ENCODE measurements at places on chromosomes 7 and 10. TPM values are rescaled to one million over a fixed set of nuclear protein-coding genes. Genes with fewer than 3 reads are reported as not detected.

DNA sequence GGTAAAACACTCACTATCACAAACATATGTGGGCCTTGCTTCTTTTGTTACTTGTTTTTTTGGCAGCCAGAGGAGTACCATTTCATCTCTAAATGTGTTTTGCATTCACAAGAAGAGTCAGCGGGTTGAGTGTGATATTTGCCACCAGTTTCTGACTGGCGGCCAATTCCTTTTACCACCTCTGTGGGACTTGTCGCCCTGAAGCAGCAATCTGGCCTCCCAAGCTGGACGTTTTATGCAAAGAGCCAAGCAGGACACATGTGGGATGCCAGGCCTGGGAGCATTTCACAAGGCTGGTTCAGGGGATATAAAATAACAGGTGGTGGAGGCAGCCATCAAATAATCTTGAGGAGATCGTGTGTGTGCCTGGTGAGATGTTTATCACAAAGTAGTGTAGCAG is 61.8 kb upstream of the TRIL start:
- no peak overlapping the region for H3K4me3 ChIP-seq
- no peaks in the 10 kb centered on the region for H3K36me3 ChIP-seq
- H3K27ac ChIP-seq = no peak overlapping the region
- H3K4me1 ChIP-seq = no peaks in the 10 kb centered on the region
- peaks cover 3% of the 10 kb centered on the region for H3K27me3 ChIP-seq

- no peaks in the 10 kb centered on the region for H3K4me1 ChIP-seq
- DNase-seq = no peak
- H3K36me3 ChIP-seq = no peaks in the 10 kb centered on the region
Measured at GRCh38 chr7:132355048-132355447, 221.2 kb downstream of the PLXNA4 start.

GRCh38 chr10:58909881-58910280 is 266.6 kb upstream of the PHYHIPL start:
- H3K27ac ChIP-seq = no peak overlapping the region
- H3K4me1 ChIP-seq = no peaks in the 10 kb centered on the region
- no peak overlapping the region for H3K4me3 ChIP-seq
- H3K36me3 ChIP-seq = no peaks in the 10 kb centered on the region

GRCh38 chr7:6020371-6021286 is 10.5 kb upstream of the ANKRD61 start:
- H3K4me3 ChIP-seq = no peak overlapping the region
- peaks cover 3% of the 10 kb centered on the region for H3K4me1 ChIP-seq
- peaks cover 85% of the 10 kb centered on the region for H3K36me3 ChIP-seq
- no peak overlapping the region for H3K27ac ChIP-seq

DNA sequence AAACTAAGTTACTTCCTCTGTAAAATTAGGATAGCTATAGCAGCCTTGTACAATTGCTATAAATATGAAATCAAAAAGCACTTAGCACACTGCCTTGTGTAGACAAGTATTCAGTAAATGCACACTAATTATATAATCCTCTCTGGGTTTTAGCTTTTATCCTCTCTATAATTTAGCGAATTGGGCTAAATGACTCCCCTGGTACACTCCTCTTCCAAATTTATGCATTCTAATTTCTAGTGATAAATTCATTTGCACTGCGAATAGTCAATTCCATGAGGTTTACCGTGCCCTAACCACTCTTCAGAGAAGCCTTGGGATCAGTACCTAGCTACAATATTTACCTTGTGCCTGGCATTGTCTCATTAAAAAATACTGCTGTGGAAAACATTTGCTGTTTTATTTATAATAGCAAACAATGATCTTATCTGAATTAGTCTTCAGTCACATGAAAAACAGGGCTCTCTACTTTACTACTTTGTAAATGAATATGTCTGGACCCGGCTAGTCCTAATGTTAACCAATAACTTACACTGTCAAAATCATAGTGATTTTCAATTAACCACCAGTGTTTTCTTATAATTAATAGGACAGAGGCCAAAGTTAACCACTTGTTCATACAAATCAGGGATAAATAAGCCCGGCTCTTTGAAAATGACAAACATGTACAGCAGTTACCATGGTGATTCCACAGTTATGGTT is 577.9 kb downstream of the IPMK start:
- H3K4me1 ChIP-seq = no peaks in the 10 kb centered on the region
- H3K36me3 ChIP-seq = no peaks in the 10 kb centered on the region
- no peaks in the 10 kb centered on the region for H3K27me3 ChIP-seq
- DNase-seq = no peak

Gene CUZD1
- 1.8 TPM for total RNA-seq

Gene ZNF716
- total RNA-seq = not detected

Gene GRID2IP
- total RNA-seq = 0.28 TPM

Data from activated CD4-positive, alpha-beta memory T cell treated with anti-CD3 and anti-CD28 coated beads, Interleukin-2, amount 10 ng/mL, durations not matched to agents 7 days and 5 days (primary cell).